ENCODE measurements at places on chromosomes 4 and X.

- no peak for DNase-seq
Observed at GRCh38 chrX:150955590-150955989, 27.5 kb upstream of the HMGB3 start.

GRCh38 chr4:141177171-141177570 is 43.5 kb upstream of the ZNF330 start:
- DNase-seq = no peak

DNA sequence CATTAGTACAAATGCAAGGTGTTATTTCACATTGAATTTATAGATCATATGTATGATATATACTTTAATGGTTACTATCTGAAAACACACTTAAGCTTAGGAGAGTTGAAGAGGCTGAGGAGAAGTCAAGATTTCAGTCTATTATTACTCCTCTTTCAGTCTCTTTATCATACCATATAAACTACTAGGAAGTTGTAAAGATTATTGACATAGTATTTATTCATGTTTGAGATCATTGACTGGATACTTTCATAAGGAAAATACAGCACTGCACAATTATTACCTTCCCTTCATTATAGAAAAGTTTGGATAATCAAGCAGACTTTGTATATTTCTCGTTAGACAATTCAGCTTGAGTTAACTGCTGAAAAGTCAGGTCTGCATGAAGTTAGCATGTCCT is 10.0 kb upstream of the SGMS2 start:
- DNase-seq = no peak

GRCh38 chr4:96342196-96342595 is 502.3 kb downstream of the PDHA2 start:
- no peak for DNase-seq

DNA sequence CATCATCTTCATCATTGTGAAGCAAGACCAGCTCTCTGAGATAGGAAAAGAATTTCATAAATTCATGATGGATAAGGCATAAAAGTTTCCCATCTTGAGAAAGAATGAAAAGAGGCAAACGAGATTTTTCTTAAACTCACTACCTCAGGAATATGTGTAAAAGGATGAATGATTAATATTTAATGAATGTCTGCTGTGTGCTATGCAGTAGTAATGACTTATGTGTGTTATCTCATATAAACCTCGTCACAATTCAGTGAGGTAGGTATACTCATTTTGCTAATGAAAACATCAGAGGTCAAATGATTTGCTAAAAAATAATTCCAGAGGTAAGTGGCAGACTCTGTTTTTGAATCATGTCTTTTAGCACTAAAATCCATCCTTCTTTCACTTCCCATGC is 42.6 kb upstream of the GYPA start:
- DNase-seq = no peak

DNA sequence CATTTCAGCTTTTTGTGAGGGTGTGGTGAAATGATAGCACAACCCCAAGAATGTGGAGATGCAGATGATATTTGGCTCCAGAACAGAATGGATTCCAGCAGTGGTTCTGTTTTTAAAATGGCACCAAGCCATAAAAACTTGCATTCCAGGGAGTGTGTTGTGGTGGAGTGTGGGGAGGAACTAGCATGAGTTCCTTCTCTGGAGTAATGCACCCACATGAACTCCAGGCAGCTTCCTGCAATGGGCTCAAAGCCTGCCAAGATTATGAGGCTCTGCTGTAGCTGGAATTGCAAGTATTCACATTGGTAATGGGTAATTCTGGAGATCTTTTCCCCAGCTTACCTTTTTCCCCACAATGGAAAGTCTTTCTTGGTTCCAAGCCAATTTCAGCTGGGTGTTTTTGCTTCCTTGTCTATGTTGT is 161.4 kb downstream of the RAB28 start:
- DNase-seq = no peak

- DNase-seq = no peak
Observed at GRCh38 chr4:63937961-63938360, 471.3 kb downstream of the TECRL start.

- DNase-seq = no peak
Observed at GRCh38 chrX:14010566-14010965, 19.1 kb downstream of the GEMIN8 start.

DNA sequence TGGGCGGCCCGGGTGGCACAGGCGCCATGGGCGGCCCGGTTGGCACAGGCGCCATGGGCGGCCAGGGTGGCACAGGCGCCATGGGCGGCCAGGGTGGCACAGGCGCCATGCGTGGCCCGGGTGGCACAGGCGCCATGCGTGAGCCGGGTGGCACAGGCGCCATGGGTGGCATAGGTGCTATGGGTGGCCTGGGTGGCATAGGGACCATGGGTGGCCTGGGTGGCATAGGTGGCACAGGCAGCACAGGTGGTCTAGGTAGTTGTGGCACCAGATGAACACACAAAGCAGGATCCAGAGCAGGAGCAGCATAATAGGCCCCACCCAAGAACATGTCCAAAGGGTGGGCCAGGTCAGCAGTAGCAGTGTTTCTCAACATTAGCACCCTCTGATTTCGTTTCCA is 4.3 kb downstream of the ESX1 start:
- DNase-seq = no peak

GRCh38 chr4:105458001-105458400 is 15.9 kb downstream of the PPA2 start:
- no peak for DNase-seq

DNA sequence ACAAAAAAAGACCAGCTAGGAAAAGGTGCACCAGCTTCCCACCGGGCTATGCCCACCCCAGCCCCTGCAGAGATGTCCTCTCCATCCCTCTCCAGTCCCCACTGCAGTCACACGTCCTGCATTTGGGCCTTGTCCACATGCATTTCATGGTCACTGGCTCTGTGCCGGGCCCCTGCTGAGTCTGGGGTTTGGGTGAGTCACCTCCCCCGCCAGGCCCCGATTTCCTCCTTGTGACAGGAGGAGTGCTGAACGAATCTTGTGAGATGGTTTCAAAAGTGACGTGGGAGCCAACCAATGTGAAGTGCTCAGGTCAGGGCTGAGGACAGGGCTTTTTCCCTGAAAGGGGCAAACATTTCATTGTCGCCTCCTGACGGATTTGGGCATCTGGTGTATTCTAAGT is 7.1 kb downstream of the CPZ start:
- no peak for DNase-seq

- DNase-seq = no peak
Observed at GRCh38 chr4:26024079-26024478, 110.1 kb downstream of the SMIM20 start.

DNA sequence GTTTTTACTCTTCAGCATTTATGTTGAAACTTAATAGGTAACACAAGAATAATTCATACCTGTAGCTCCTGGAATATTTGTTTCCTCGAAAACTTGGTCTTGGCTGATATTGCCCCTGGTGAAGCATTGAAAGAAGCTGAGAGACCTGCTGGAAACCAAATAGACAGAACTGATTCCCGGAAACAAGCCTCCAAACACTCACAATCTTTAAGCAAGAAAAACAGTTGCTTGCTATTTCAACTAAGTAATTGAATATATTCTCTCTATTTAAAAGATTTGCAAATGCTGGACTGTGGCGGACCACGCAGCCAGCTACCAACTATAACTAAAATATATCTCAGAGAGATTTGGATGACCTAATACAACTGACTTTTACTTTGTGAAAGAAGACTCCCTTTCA is 3.6 kb downstream of the PCDH18 start:
- DNase-seq = no peak

DNA sequence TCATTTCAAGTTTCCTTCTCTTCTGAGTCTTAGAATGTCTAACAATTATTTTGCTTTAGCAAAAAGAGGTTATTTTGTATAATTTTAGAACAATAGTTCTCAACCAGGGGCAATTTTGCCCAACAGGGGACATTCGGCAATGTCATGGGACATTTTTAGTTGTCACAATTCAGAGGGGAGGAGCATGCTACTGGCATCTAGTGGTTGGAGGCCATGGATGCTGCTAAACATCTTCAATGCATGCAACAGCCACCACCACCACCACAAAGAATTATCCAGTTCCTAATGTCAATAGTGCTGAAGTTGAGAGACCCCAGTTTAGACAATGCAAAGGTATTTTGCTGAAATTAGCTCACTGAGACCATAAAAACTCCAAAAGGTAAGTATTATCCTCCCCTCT is 122.5 kb downstream of the ARHGAP6 start:
- DNase-seq = no peak

- no peak for DNase-seq
Observed at GRCh38 chr4:53322696-53323095, 43.2 kb downstream of the SCFD2 start.

DNA sequence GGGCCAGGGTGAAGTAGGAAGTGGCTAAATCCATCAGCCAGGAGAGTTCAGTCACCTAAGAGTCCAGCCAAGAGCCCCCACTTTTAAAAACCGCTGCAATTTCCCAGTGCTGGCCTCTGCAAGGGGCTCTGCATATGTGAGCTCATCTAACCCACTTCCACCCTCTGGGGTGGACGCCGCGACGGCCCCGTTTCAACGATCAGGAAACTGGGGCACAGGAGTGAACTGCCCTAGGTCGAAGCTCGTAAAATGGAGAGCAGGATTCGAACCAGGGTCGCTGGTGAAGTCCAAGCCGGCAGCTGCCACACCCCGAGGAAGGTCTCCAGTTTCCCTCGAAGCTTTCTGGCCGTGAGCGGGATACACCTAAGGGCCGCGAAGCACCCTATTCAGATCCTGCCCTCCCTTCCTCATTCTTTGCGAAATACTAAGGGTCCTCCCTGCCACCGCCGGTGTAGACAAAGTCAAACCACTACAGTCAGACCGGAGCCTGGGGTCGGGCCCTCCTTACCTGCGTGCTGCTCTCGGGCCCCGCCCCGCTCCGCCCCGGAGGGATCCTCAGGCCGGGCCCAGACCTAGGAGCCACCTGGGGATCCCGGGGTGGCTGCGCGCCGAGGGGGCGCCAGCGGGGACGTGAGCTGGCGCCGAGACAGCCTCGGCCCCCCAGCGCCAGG is 446 bp downstream of the EVC2 start:
- no peak for DNase-seq

GRCh38 chr4:189117426-189117825 is 823.2 kb upstream of the FRG1 start:
- no peak for DNase-seq

GRCh38 chr4:39354254-39354552 is 12.0 kb downstream of the RFC1 start:
- no peak for DNase-seq

- DNase-seq = no peak
Observed at GRCh38 chr4:6890358-6890757, 19.3 kb upstream of the TBC1D14 start.

- DNase-seq = no peak
Observed at GRCh38 chr4:173002830-173003561, 165.6 kb upstream of the GALNT7 start.

DNA sequence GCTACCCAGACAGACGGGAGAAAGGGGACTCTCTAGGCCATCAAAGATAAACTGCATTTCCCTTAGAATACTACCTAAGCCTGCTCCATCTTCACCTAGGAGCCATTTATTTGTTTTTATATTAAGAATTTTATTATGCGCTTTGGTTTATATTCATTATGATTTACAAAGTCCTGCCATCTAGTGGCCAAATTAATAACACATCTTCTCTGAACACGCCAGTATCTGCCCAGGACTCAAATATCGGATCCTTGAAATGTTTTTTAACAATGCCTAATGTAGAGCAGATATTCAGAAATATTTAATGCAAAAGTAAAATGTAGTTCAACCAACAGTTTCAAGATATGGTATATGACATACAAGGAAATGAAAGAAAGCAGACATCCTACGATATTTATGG is 20.8 kb upstream of the PRPS2 start:
- no peak for DNase-seq

DNA sequence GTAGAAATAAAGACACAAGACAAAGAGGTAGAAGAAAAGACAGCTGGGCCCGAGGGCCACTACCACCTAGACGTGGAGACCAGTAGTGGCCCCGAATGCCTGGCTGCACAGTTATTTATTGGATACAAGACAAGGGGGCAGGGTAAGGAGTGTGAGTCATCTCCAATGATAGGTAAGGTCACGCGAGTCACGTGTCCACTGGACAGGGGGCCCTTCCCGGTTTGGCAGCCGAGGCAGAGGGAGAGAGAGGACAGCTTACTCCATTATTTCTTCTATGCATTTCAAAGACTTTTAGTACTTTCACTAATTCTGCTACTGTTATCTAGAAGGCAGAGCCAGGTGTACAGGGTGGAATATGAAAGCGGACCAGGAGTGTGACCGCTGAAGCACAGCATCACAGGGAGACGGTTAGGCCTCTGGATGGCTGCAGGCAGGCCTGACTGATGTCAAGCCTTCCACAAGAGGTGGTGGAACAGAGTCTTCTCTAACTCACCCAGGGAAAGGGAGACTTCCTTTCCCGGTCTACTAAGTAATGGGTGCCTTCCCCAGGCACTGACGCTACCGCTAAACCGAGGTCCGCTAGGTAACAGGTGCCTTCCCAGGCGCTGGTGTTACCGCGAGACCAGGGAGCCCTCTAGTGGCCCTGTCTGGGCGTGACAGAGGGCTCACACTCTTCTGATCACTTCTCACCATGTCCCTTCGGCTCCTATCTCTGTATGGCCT is 44.9 kb downstream of the ZBTB49 start:
- no peak for DNase-seq

- no peak for DNase-seq
Observed at GRCh38 chr4:184553891-184554290, 79.5 kb upstream of the IRF2 start.

- DNase-seq = no peak
Observed at GRCh38 chr4:167032871-167033270, 201.4 kb downstream of the SPOCK3 start.

GRCh38 chr4:7904952-7905915 is 34.4 kb downstream of the AFAP1 start:
- peak; percentile 25 for DNase-seq

GRCh38 chr4:76055016-76055415 is 19.1 kb upstream of the CXCL11 start:
- DNase-seq = no peak

- DNase-seq = no peak
Observed at GRCh38 chr4:183022617-183023016, 76.4 kb upstream of the WWC2 start.

DNA sequence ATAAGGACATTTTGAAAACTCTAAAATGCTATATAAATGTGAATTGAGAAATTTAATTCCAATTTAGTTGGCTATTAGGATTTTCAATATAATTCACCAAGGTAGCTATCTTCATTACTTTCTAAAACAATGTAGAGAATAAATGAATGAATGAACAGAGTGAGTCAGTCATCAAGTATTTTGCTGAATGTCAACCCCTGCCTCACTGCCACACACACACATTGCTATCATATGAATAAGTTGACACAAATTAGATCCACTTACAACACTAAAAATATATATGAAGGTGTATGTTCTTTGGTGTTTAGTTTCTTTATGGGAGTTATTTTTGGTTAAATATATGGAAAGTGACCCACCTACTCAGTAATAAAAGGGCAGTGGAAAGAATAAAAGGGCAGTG is 141.4 kb upstream of the SMIM10 start:
- no peak for DNase-seq

GRCh38 chr4:123640824-123641223 is 244.2 kb downstream of the SPRY1 start:
- no peak for DNase-seq

- DNase-seq = no peak
Observed at GRCh38 chr4:10703156-10703555, 18.6 kb upstream of the CLNK start.

- DNase-seq = no peak
Observed at GRCh38 chr4:140048419-140048995, 105.5 kb downstream of the MAML3 start.

GRCh38 chr4:184649971-184650855 is 675 bp downstream of the PRIMPOL start:
- DNase-seq = no peak

- DNase-seq = no peak
Observed at GRCh38 chr4:102758241-102759160, 2.3 kb downstream of the MANBA start.

- DNase-seq = no peak
Observed at GRCh38 chr4:24855741-24856140, 57.1 kb downstream of the CCDC149 start.

Measured in nucleus accumbens (tissue), 56 donors.